Stimulated activated CD8-positive, alpha-beta memory T cell treated with anti-CD3 and anti-CD28 coated beads, Interleukin-15, amount 100 ng/mL, for 4 hours (primary cell): ENCODE measurements at places on chromosomes 4 and X.

- DNase-seq = no peak
These were observed at the start of gene ADH4 for GRCh38 chr4:99144070-99144469. Gene ADH4, minus strand, starts transcription at chr4:99144297. Its CDS starts 75 bp downstream, at chr4:99144222.

DNA sequence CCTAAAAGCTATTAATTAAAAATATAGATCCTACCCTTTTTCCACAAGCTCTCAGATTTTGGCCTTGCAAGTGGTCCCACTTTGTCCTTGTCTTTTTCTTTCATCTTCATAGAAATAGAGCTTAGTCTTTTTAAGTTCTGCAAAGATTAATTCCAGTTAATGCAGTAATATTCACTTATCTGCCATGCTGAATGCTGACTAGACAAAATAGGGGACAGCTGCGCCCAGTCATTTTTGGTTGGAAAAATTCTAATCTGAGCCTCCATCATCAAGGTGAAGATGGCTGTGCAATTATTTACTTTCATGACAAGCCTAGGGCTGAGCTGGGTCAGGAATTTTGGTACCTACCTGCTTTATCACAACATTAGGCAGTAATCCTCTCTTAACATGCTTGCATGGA, 241.3 kb upstream of the CXorf66 start:
- DNase-seq = no peak

GRCh38 chr4:25769251-25769650, 93.5 kb downstream of the SEL1L3 start:
- no peak for DNase-seq

GRCh38 chrX:137425986-137426385, 139.9 kb upstream of the ZIC3 start:
- DNase-seq = no peak

GRCh38 chr4:7461230-7461629, 26.5 kb upstream of the PSAPL1 start:
- no peak for DNase-seq

GRCh38 chrX:47877327-47877726, 40.6 kb downstream of the ZNF81 start:
- DNase-seq = no peak

GRCh38 chr4:37685823-37686372, 278 bp downstream of the RELL1 start:
- no peak for DNase-seq

DNA sequence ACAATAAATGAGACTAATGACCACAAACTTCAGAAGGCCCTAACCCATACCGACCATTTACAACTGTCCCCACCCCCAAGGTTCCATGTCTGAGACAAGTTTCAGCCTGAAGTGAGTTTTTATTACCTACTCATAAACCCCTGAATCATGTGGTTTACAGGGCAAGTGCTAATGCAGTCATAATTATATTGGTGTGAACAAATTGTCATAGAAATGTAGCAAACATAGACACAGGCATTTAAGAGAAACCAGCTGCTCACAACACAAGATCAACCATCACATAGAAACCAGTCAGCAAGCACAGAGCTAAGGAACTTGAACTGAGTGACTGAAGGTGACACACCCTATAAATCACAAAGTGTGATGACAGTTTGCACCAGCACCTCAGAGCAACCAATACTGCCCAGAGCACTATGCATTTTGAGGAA, 173.8 kb upstream of the MID1 start:
- no peak for DNase-seq

- DNase-seq = no peak
These were observed 192.5 kb downstream of the TECRL start for GRCh38 chr4:64216741-64217140.

DNA sequence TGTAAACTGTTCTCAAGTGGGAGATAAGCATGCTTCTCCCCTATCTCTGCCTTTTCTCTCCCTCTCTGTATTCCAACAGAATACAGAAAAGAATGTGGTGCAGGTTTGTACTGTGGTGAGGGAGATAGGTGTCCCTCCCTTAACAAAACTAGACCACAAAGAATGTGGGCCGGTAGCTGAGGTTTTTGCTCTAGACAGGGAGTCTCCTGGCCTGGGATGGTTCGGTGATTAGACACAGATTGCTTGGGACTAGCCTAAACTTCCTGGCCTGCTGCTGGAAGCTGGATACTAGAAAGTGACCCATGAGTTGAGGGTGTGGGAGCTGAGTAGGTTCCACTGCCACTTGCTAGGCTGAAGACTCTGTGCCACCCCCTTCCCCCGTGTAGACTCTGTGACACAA, 143.0 kb downstream of the CXXC4 start:
- no peak for DNase-seq

DNA sequence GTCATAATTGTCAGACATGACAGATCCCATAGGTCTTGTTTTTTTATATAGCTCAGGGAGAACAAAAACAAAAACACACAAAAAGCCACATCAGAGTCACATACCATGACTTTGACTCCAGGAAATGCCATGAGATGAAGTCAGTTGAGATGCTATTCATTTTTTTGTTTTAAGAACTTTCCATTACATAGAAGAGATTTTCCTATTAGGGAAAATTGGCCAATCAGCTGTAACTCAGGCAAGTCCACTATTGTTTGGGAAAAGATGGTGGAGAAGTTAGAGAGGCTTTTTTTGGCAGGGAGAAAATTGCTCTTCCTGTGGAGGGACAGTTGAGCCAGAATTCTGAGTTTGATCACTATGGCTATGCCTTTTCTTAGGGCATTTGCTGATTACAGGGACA, 72.6 kb downstream of the SMARCA5 start:
- DNase-seq = no peak

GRCh38 chr4:184802697-184803015, 23.1 kb downstream of the ACSL1 start:
- no peak for DNase-seq

GRCh38 chr4:253936-254756, 51.1 kb downstream of the ZNF732 start:
- no peak for DNase-seq

DNA sequence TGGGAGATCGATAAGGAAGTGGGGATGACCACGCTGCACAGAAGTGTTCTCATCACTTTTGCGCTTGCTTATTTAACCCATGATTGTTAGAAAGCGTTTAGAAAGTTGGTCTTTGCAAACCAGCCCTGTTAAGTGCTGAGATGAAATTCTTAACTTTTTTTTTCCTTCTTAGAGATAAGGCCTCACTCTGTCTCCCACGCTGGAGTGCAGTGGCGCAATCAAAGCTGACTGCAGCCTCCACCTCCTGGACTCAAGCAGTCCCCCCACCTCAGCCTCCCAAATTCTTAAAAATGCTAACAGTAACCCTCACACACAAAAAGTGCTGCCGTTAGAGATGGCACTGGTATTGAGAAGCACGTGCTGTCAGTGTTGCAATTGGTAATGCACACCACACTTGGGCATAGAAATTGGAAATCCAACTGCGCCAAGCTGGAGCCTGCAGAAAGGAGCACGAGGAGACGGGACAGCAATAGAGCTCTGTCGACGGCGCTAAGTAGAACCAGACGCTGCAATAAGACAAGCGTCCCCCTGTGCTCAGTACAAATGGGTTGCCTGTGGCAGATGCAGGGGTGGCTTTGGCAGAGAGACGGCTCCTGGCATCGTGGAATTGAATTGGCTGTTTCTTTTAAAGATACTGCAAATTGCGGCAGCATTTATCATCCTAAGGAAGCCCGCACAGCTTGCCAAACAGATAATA, 113.4 kb downstream of the TBL1X start:
- DNase-seq = no peak

DNA sequence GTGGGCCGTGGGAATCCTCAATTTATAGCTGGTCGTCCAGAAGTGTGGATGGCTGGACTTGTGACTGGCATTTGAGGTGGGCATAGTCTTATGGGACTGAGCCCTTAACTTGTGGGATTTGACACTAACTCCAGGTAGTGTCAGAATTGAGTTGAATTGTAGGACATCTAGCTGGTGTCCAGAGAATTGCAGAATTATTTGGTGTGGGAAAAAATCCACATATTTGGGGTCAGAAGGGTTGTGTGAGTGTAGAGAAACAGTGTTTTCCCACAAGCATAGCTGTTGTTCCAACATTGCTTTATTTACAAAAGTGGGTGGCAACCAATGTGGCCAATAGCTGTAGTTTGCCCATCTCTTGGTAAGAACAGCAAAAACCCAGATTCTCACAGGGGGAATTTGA, 91.3 kb downstream of the MOSPD2 start:
- DNase-seq = no peak

DNA sequence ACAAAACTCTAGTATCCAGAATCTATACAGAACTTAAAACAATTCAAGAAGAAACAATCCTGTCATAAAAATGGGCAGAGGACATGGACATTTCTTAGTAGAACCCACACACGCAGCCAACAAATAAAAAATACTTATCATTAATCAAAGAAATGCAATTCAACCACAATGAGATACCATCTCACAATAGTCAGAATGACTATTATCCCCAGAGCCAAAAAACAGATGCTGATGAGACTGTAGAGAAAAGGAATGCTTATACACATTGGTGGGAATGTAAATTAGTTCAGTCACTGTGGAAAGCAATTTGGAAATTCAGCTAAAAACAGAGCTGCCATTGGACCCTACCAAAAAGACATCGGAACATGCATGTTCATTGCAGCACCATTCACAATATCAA, 37.9 kb downstream of the RAB40AL start:
- DNase-seq = no peak

- DNase-seq = no peak
These were observed 25.0 kb upstream of the BCORL1 start for GRCh38 chrX:129957241-129958082.

DNA sequence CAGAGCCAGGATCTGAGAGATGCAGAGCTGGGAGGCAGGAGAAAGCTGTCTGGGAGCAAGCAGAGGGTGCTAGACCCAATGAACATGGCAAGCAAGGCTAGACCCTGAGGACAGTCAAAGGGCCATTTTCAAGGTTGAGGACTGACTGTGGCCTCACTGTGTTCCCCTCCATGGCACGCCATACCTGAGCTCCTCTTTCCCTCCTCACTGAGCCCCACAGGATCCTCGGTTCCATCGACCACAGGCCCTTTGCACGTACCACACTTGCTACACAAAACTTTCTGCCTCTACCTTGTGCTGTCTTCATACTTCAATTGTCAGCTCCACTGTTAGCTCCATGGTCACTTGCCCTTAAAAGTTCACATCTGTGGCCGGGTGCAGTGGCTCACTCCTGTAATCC, 45.5 kb upstream of the CD99 start:
- DNase-seq = no peak

- no peak for DNase-seq
These were observed 68.0 kb upstream of the HELT start for GRCh38 chr4:184950117-184950830.
